ENCODE measurements at places on chromosomes 12 and 14.

DNA sequence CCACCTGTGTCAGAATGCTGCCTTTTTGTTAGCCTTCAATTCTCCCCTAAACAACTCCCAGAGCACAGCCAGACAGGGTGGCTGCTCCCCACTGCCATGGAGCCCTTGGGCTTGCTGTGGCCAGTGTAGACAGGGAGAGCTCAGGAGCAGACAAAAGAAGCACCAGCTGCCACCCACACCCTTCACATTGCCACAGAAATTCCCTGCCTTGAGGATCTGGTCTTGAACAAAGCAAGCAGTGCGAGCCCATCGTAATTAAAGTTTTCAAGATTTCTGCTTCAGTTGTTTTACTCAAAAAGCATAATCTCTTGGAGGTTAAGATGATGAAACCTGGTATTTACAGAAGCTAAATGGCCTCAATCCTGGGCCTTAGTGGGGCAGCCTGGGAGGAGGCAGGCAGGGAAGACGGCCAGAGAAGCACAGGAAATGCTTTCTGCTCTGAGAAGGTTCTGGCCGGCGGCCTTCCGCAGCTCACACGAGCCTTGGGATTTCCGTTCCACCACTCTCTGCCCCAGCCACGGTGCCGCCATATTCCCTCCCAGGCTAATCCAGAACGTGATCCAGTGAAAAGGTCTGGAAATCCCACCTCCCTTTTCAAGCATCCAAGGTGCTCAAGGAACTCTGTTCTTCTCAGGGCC, 535.2 kb downstream of the BCL11B start:
- no peak for DNase-seq

GRCh38 chr12:76860256-76860655, 18.6 kb downstream of the CSRP2 start:
- no peak for DNase-seq

DNA sequence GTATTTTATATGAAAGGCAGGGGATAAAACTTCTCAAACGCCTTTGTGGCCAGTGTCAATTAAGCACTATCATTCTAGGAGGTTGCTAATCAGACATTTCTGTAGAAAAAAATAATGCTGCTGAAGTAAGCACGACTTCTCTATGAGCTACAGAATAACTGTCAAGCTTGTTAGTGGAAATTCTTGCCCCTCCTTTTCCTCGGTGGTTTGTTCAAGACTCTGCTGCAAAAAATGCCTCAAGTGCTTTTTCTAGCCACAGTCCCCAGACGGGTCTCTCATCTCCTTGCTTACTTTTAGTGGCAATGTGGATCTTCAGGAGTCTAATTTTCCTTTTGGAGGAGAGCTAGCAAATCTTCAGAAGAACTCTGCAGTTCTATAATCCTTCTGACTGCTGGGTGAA, 452.0 kb downstream of the FUT8 start:
- DNase-seq, result no peak

GRCh38 chr14:100022772-100023451, 42.3 kb upstream of the EVL start:
- DNase-seq, result peak; percentile 83

DNA sequence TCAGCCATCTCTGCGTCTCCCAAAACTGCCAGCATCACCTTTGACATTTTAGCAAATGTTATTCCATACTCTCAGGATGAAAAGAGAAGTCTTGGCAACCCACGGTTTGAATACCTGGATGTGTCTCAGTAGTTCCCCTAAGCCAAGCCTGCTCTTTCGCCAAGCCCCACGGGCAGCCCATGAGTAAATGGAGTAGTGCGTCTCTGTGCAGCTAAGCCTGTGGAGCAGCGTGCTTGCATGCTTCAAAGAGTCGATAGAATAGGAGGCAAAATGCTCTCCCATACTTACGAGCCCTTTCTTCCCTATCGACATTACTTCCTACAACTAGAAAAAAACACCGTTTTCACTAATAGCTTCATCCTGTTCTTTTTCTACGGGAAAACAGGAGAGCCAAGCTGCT, 634.5 kb upstream of the TMEM132C start:
- DNase-seq, result no peak

- no peak for DNase-seq
Measured at GRCh38 chr14:94964181-94964580, 193.1 kb downstream of the DICER1 start.

DNA sequence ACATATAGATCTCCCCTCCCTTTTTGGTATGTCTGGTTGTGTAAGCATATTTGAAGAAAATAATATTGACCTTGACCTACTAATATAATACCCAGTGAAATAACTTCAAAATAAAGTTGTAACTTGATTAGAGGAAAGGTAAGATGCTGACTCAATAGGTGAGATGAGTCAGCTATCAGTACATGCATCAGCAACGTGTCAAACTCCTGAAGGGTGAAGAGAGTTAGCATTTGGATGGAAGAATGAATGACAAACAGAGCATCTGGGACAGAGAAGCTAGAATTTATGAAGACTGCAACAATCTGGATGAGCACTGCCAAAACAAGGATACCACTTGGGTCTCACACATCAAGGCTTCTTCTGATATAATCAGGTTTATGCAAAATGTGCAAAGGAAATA, 74.9 kb downstream of the PPP2R5E start:
- DNase-seq, result no peak

DNA sequence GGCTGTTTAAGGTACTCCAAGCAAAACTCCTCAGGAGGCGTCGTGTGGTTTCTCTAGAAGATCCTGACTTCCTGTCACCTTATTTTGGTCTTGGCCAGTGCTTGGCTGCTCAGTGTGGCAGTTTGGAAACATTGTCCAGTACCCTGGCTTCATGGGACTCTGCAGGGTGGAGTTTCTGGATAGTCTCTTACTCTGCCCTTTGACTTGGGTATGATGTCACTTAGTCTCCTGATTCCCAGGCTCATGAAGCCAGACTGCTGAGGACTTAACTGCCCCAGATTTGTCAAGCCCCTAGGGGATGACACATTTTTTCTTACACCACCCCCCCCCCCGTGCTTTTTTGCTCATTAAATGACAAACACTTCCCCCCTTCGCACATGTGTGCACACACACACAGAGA, 82.7 kb downstream of the ADCK1 start:
- DNase-seq, result no peak

- no peak for DNase-seq
Measured at GRCh38 chr14:42047421-42048055, 440.9 kb downstream of the LRFN5 start.

GRCh38 chr12:106645074-106645421, 62.2 kb downstream of the RFX4 start:
- no peak for DNase-seq

DNA sequence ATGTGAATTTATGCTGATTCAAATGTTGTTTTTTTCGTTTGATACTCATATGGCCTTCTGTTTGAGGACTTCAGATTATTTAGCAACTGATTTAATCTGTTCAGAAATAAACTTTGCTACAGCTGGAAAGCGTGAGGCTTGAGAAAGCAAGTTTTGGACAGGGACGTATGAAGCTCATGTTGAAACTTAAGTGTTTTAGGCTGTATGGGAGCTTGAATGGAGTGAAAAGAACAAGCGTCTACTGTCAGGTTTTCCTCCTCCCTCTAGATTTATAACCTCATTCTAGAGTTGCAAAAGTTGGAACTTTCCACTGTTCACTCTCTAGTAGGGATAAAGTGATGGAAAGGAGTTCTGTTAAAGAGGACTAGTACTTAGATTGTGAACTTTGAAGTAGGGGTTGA, 1.0 kb downstream of the PRPF39 start:
- no peak for DNase-seq

DNA sequence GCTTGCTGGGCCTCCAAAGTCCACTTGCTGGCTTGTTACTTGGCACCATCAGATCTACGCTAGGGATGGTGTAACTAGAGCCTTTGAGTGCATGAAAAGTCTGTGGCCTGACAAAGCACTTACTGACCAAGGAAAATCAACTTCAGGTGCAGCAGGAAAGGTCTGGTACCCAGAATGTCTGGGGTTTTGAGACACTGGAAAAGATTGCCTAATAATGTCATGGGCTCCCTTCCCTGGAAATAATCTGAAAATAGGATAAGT, 106.7 kb downstream of the ZFP36L1 start:
- no peak for DNase-seq

DNA sequence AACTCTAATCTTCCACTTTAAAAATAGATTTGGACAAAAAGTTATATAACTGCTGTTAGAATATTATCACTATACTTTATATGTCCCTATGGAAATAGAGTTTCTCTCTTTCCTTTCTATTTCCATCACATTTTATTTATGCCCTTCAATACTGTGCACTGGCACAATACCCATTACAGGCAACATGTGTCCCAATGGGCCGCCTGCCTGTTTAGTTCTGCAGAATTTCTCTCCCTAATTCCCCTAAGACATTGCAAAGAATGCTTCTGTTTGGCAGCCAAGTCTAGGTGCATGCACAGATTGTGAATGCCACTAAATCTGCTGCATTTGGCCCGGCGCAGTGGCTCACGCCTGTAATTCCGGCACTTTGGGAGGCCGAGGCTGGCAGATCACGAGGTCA, 520.4 kb upstream of the FLRT2 start:
- DNase-seq, result no peak

DNA sequence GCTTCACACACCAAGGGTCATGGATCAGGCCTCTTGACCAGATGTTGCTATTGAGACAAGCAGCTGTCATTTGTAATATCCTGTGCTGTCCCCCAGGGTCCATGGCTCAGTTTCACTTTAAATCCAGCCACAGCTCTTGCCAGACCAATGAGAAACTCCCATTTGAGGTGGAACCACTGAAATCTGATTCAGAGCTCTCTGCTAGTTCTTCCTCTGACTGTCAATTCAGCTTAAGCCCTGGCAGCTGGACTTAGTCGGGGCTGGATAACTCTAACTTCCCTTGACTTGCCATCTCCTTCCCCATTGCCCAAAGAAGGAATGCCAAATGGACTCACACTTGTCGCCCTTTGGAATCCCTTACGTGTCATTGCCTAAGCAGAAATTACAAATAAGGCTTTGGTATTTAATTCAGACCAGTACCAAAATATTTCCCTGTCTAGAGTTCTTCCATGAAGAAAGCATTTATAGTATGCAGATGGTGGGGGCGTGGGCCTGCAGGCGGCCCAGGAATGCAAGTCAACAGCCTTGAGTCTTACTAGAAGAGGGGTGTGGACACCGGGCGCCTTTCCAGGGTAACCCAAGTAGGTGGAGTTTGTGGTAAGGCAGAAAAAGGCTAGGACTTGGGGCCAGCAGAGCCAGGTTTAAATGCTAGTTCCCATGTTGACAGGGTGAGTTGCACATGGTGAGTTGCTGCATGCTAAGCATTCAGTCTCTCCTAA, 96.9 kb upstream of the TMPO start:
- peak; percentile 76 for DNase-seq

DNA sequence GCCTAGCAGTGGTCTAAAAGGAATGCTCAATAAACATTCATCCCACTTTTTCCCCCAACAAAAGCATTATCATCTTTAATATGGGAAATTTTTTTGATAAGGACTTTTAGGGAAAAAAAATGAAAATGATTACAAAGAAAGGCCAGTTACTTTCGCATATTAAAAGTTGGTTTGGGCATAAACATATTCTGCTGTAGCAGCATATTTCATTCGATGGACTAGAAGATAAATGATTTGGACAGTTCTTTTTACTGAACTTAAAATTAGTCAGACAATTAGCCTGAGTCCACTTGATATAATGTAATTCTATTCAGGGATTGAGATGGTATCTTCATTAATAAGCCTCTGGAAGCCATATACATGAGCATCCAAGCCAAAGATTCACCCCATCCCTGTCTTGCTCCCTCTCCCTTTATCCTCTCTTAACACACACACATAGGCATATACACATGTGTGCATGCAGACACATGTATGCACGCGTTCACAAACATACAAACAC, 299.1 kb downstream of the NUAK1 start:
- DNase-seq, result no peak

- peak; percentile 34 for DNase-seq
Measured at GRCh38 chr14:54784060-54784459, 118.6 kb downstream of the GCH1 start.

- no peak for DNase-seq
Measured at GRCh38 chr12:107783406-107784376, 9.2 kb downstream of the ASCL4 start.

DNA sequence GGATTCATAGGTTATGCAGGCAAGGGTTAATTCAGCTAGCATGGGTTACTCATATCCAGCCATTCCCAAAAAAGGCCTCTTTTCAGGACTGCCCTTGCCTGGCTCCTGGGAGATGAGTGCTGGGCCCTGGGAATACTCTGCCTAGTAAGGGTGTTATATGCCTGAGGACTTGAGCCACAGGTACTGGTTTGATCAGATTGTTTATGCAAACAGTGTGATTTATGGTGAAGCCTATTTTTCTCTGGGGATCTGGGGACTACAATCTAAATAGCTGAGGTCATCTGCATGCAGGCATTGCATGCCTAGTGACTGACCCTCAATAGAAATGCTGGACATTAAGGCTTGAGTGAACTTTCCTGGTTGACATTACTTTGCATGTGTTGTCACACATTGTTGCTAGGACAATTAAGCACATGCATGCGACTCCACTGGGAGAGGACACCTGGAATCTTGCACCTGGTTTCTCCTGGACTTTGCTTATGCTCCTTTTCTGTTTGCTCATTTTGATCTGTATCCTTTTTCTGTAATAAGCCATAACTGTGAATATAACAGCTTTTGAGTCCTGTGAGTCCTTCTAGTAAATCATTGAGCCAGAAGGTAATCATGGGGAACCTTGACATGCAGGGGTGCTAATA, 73.0 kb downstream of the RAD51B start:
- no peak for DNase-seq

- DNase-seq, result peak; percentile 80
Measured at GRCh38 chr12:47819138-47819895, 386 bp downstream of the HDAC7 start.

GRCh38 chr12:10722502-10722904, 620 bp downstream of the YBX3 start:
- peak; percentile 70 for DNase-seq

DNA sequence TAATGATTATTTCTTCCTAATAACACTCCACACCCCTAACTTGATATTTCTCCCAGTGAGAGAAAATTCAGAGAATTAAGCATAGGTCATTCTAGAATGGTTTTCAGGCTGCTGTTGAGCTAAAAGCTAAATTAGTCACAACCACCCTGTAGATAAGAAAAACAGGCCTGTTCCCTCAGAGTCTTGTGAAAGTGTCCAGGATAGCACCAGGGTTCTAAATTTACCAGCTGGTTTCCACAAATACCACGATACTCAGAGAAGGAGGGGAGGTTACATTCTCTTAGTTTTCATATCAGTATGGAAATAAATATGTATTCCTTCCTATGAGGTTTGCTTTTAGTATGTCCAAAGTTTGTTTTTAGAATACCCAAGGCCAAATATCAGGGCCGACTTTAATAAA, 66.0 kb upstream of the YARS2 start:
- DNase-seq, result no peak

GRCh38 chr12:78018171-78018910, 187.6 kb downstream of the NAV3 start:
- no peak for DNase-seq

DNA sequence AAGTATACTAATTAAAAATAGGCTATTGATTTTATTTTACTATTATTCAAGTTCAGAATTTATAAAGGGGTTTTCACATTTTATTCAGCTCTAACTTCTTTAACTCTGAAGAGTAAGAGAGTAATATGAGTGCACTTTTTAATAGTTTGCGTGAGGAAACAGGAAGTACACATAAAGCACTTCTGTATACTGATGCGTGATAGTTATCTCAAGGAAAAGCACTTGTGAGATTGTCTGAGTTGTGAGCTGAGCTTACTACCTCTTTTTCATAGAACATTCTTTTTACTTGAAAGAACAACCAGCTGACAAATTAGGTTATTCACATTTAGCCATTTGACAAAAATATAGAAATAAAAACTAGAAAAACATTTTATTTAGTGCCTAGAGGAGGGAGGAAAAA, 1.9 kb downstream of the RAD51AP1 start:
- no peak for DNase-seq
